Naive thymus-derived CD8-positive, alpha-beta T cell (primary cell): ENCODE measurements at places on chromosomes 1 and 21. TPM values are rescaled to one million over a fixed set of nuclear protein-coding genes. Genes with fewer than 3 reads are reported as not detected.

DNA sequence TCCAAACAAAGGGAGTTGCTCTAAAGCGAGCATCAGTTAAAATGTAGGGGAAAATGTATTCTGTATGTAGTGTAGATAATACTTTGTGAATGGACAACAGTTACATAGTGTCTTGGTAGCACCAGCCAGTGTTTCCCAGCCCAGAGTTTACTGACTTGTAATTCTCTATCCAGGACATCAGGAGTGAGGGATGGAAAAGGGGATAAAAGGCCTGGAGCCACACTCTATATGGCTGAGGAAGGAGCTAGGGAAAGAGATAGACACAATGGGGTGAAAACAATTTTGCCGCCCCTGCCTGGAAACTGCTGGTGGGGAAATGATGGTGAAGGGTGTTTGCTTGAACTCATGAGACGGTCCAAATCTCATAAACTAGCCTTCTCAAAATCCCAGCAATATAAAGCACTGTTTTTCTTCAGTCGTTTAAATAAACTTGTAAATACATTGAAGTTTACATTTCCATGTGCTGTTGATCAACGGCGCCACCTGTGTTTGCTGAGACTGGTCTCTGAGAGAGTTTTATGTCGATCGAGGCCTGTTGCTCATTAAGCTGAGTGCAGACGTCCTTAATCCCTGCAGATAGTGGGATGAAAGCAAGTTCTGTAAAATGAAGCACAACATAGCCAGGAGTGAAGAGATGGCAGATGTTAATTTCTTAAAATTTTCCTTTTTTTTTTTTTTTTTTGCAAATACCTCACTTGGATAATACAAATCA, 27.9 kb upstream of the AGO1 start:
- DNase-seq, result no peak

- DNase-seq, result no peak
Observed at GRCh38 chr1:211932933-211933254, 102.3 kb upstream of the LPGAT1 start.

DNA sequence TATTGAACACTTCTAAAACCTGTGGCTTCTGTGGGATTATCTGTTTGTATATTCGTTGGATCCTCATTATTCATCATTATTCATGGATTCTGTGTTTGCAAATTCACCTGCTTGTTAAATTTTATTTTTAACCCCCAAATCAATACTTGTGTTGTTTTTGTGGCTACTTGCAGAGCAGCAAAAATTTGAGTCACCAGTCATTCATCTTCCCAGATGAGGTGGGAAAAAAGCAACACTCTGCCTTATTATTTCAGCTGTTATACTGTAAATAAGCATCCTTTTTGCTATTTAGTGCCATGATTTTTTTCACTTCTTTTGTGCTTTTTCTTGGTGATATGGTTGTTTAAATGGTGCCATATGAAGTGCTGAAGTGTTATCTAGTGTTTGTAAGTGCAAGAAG, 56.7 kb downstream of the RASAL2 start:
- DNase-seq, result no peak

- DNase-seq, result no peak
Observed at GRCh38 chr1:61887076-61887867, 145.0 kb downstream of the PATJ start.

The HSPG2 gene
- total RNA-seq, result 7.2 TPM
